ENCODE measurements at places on chromosomes 12 and 14. TPM values are rescaled to one million over a fixed set of nuclear protein-coding genes. Genes with fewer than 3 reads are reported as not detected.

The TMEM52B gene
- total RNA-seq = not detected

The SLC39A5 gene
- not detected for total RNA-seq

The DACT1 gene
- 0.40 TPM for total RNA-seq

The SLCO1C1 gene
- 0.39 TPM for total RNA-seq

The BAZ1A gene
- 68.9 TPM for total RNA-seq

The PLEKHG7 gene
- total RNA-seq = 0.07 TPM

The CISTR gene
- total RNA-seq = not detected

The FOXG1 gene
- 0.26 TPM for total RNA-seq

The FOXA1 gene
- 0.07 TPM for total RNA-seq

The BRMS1L gene
- total RNA-seq = 5.1 TPM

The KRT83 gene
- not detected for total RNA-seq

The RNF212B gene
- total RNA-seq = not detected

The IL22 gene
- not detected for total RNA-seq

The SSPN gene
- total RNA-seq = 2.0 TPM

The LRRC9 gene
- total RNA-seq = not detected

The YAF2 gene
- 11.1 TPM for total RNA-seq

The DNAH10 gene
- total RNA-seq = under 0.01 TPM

The TEX52 gene
- not detected for total RNA-seq

The RECQL gene
- 139 TPM for total RNA-seq

The GUCY2C gene
- not detected for total RNA-seq

The VDR gene
- total RNA-seq = 0.67 TPM

The ASPG gene
- total RNA-seq = not detected

The STXBP6 gene
- 0.04 TPM for total RNA-seq

The TAS2R8 gene
- not detected for total RNA-seq

The PPFIA2 gene
- 0.40 TPM for total RNA-seq

The VAMP1 gene
- total RNA-seq = 5.7 TPM

The MYF6 gene
- total RNA-seq = not detected

The PROX2 gene
- not detected for total RNA-seq

The TAS2R19 gene
- 4.1 TPM for total RNA-seq

The GSC gene
- total RNA-seq = not detected

The MYF5 gene
- not detected for total RNA-seq
